ENCODE measurements at places on chromosomes 4 and X.

- DNase-seq: no peak
Observed at GRCh38 chr4:141473952-141474351, 162.4 kb upstream of the IL15 start.

- DNase-seq: no peak
Observed at GRCh38 chr4:71267244-71267643, 71.6 kb upstream of the SLC4A4 start.

- no peak for DNase-seq
Observed at GRCh38 chr4:133464311-133464710, 315.2 kb downstream of the PCDH10 start.

GRCh38 chrX:21394792-21395191 is 20.6 kb downstream of the CNKSR2 start:
- DNase-seq: no peak

- no peak for DNase-seq
Observed at GRCh38 chr4:23312686-23313085, 577.2 kb downstream of the PPARGC1A start.

DNA sequence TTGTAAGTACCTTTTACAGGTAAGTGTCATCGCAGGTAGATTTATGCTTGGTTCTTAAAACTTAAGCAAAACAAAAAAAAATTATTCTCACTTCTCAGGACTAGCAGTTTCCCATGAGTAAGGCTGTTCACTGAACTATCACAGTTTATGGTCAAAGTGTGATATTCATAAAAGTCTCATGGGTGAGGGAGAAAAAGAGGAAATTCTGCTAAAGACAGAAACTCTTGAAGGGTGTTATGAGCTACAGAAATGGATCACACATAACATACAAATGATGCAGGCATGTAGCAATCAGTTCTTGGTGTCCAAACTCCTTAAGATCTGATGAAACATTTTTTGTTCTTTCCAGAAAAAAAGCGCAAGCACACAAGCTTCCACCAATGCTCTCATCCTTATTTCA is 8.5 kb downstream of the RAB9A start:
- DNase-seq: no peak
